ENCODE measurements at places on chromosomes 5 and 9.
A peak's percentile ranks its signal among the peaks of the same experiment; 100 is the strongest.

- no peak overlapping the region for H3K27ac ChIP-seq
- no peak for DNase-seq
- no peaks in the 10 kb centered on the region for H3K27me3 ChIP-seq
- H3K36me3 ChIP-seq = no peaks in the 10 kb centered on the region
- no peak overlapping the region for H3K4me3 ChIP-seq
These were observed 157.3 kb downstream of the SPOCK1 start for GRCh38 chr5:137341831-137342230.

DNA sequence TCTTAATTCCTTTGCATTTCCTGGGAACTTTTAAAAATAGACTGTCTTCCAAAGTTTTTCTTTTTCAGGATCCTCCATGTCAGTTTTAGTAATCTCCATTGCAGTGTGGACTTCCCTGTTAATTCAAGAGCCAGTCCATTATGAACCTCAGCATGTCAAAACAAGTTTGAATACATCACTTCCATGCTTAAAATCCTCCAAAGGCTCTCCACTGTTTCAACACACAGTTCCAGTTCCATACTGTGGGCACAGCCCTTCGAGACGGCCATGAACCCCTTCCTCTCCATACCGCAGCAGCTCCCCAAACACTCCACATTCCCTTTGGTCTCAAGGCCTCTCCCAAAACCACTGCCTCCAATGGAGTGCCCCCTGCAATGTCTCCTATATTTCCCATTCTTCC, 19.5 kb downstream of the LIFR start:
- H3K4me1 ChIP-seq = peaks cover 14% of the 10 kb centered on the region
- no peaks in the 10 kb centered on the region for H3K36me3 ChIP-seq
- DNase-seq = no peak

DNA sequence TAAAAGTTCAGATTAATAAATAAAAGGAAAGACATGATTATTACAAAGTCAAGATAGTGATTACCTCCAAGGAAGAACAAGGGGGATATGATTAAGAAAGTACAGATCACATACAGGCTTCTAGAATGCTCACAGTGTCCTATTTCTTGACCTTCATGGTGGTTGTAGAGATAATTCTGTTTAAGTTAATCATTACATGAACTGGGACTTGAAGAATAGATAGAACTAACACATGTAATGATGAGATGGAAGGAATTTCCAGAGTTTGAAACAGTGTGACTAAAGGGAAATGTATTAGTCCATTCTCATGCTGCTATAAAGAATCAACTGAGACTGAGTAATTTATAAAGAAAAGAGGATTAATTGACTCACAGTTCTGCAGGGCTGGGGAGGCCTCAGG, 72.7 kb downstream of the LURAP1L start:
- no peaks in the 10 kb centered on the region for H3K36me3 ChIP-seq
- no peaks in the 10 kb centered on the region for H3K4me1 ChIP-seq
- H3K27ac ChIP-seq = no peak overlapping the region
- no peak overlapping the region for H3K4me3 ChIP-seq
- no peak for DNase-seq
- H3K27me3 ChIP-seq = no peaks in the 10 kb centered on the region

DNA sequence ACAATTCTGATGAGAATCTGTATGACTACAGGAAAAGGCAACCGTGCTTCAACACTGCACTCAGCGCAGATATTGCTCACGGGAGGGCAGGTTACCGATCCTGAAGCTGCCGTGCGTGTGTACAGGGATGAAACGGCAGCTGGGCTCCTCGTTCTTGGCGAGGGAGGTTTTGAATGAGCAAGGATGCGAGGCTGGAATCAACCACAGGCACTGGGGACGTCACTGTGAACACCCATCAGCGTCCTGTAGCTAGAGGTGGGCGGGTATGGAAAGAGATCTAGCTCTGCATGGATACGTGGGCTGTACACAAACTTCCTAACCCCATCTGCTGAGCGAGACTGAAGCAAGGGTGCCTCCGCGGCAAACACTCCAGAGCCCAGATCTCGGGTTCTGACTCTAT, 84.3 kb upstream of the COL5A1 start:
- DNase-seq = no peak
- peaks cover 6% of the 10 kb centered on the region for H3K4me1 ChIP-seq
- no peaks in the 10 kb centered on the region for H3K27me3 ChIP-seq
- H3K36me3 ChIP-seq = no peaks in the 10 kb centered on the region

DNA sequence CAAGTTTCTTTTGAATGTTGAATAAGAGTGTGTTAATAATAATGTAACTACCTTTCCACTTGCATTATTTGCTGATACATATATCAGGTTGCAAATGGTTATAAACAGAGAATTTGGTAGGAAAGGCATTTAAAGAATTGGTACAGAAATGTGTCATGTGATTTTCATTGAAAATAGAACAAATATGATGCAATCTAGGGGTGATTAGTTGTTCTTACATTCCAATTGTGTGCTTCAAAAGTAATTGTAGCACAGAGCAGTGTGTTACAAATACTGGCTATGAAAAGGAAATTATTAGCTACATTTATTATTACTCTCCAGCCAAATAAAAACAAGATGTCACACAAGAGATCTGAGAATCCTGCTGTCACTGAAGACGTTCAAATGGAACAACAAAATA, 61.8 kb upstream of the PRDM9 start:
- no peaks in the 10 kb centered on the region for H3K4me1 ChIP-seq
- no peak overlapping the region for H3K27ac ChIP-seq
- H3K27me3 ChIP-seq = no peaks in the 10 kb centered on the region
- no peaks in the 10 kb centered on the region for H3K36me3 ChIP-seq
- no peak for DNase-seq

- H3K4me3 ChIP-seq = no peak overlapping the region
- H3K27ac ChIP-seq = no peak overlapping the region
- no peaks in the 10 kb centered on the region for H3K36me3 ChIP-seq
- no peaks in the 10 kb centered on the region for H3K27me3 ChIP-seq
These were observed 20.2 kb upstream of the SMIM15 start for GRCh38 chr5:61182449-61182848.

DNA sequence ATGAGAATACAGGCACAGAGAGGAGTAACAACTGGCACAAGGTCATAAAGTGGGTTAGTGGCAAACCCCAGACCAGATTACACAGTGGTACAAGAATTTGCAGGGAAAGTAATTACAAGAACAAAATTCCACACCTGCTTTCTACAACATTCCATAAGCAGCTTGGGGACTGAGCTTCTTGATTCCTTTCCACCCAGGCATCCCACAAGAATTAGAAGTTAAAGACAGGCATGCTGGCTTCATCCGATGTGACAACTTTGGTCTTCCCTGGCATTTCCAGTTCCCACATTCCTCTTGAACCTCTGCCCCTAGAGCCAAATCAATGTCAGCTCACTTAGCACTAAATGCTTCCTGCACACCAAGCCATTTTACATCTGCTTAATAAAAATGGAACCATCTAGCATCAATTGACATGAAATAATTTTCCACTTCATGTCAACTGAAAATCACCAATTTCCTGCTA, 435.8 kb upstream of the PAPPA start:
- no peak overlapping the region for H3K27ac ChIP-seq
- no peak overlapping the region for H3K4me3 ChIP-seq
- no peaks in the 10 kb centered on the region for H3K27me3 ChIP-seq
- DNase-seq = no peak

GRCh38 chr5:125198270-125198974, 452.0 kb upstream of the ZNF608 start:
- no peak overlapping the region for H3K4me3 ChIP-seq
- H3K4me1 ChIP-seq = peaks cover 6% of the 10 kb centered on the region
- no peaks in the 10 kb centered on the region for H3K27me3 ChIP-seq
- H3K27ac ChIP-seq = no peak overlapping the region
- peak; percentile 19 for DNase-seq
- H3K36me3 ChIP-seq = no peaks in the 10 kb centered on the region

DNA sequence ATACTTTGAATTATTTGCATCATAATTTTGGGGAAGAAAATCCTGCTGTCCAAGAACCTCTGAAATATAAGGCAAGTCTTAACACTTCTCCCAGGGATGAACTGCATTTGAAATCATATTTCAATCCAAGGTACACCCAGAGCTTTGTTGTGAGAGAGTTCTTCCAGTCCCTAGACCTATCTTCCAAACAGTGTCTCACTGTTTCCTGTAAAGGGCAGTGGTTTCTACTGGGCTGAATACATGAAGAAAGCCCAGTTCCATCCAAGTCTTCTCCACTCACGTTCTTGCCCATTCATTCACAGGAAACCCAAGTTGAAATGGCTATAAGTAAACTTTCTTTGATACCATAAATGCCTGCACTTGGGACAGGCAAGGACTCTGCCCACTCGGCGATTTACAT, 108.3 kb upstream of the LHFPL2 start:
- DNase-seq = no peak
- H3K36me3 ChIP-seq = no peaks in the 10 kb centered on the region
- H3K4me1 ChIP-seq = no peaks in the 10 kb centered on the region
- no peak overlapping the region for H3K27ac ChIP-seq

- peaks cover 5% of the 10 kb centered on the region for H3K4me1 ChIP-seq
- H3K27ac ChIP-seq = no peak overlapping the region
- no peak overlapping the region for H3K4me3 ChIP-seq
- H3K36me3 ChIP-seq = no peaks in the 10 kb centered on the region
- no peaks in the 10 kb centered on the region for H3K27me3 ChIP-seq
These were observed 1166.8 kb downstream of the MAT2B start for GRCh38 chr5:164672205-164672604.

GRCh38 chr9:19229595-19230354, 718 bp upstream of the DENND4C start:
- no peak for DNase-seq
- H3K4me1 ChIP-seq = peaks cover 39% of the 10 kb centered on the region
- H3K4me3 ChIP-seq = peak overlapping the region; percentile 84
- no peaks in the 10 kb centered on the region for H3K27me3 ChIP-seq

GRCh38 chr5:132821791-132822190, 8.7 kb downstream of the SHROOM1 start:
- H3K36me3 ChIP-seq = no peaks in the 10 kb centered on the region
- no peaks in the 10 kb centered on the region for H3K27me3 ChIP-seq
- no peaks in the 10 kb centered on the region for H3K4me1 ChIP-seq
- no peak overlapping the region for H3K27ac ChIP-seq
- DNase-seq = no peak
- H3K4me3 ChIP-seq = no peak overlapping the region

DNA sequence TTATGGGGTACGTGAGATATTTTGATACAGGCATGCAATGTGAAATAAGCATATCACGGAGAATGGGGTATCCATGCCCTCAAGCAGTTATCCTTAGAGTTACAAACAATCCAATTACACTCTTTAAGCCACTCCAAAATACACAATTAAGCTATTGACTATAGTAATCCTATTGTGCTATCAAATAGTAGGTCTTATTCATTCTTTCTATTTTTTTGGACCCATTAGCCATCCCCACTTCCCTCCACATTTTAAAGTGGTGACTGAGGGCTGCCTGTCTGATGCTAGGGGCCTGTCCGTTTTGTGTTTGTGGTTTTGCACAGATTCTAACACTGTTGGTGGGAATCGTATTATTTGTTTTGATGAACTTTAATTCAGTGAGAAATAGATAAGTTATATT, 129.7 kb upstream of the DHFR start:
- no peaks in the 10 kb centered on the region for H3K27me3 ChIP-seq
- H3K4me1 ChIP-seq = no peaks in the 10 kb centered on the region
- no peaks in the 10 kb centered on the region for H3K36me3 ChIP-seq
- no peak for DNase-seq
- no peak overlapping the region for H3K27ac ChIP-seq

- no peaks in the 10 kb centered on the region for H3K36me3 ChIP-seq
- H3K4me1 ChIP-seq = peaks cover 3% of the 10 kb centered on the region
- no peak overlapping the region for H3K4me3 ChIP-seq
- H3K27ac ChIP-seq = no peak overlapping the region
- no peak for DNase-seq
These were observed 5.8 kb upstream of the CARNMT1 start for GRCh38 chr9:75033791-75034473.

GRCh38 chr9:81239388-81239787, 450.0 kb downstream of the TLE1 start:
- H3K36me3 ChIP-seq = no peaks in the 10 kb centered on the region
- H3K4me3 ChIP-seq = no peak overlapping the region
- no peaks in the 10 kb centered on the region for H3K27me3 ChIP-seq
- DNase-seq = no peak
- H3K4me1 ChIP-seq = no peaks in the 10 kb centered on the region

GRCh38 chr5:95920822-95921221, 40.8 kb downstream of the ELL2 start:
- no peaks in the 10 kb centered on the region for H3K27me3 ChIP-seq
- peaks cover 61% of the 10 kb centered on the region for H3K4me1 ChIP-seq
- no peak overlapping the region for H3K27ac ChIP-seq
- no peak for DNase-seq
- no peak overlapping the region for H3K4me3 ChIP-seq

DNA sequence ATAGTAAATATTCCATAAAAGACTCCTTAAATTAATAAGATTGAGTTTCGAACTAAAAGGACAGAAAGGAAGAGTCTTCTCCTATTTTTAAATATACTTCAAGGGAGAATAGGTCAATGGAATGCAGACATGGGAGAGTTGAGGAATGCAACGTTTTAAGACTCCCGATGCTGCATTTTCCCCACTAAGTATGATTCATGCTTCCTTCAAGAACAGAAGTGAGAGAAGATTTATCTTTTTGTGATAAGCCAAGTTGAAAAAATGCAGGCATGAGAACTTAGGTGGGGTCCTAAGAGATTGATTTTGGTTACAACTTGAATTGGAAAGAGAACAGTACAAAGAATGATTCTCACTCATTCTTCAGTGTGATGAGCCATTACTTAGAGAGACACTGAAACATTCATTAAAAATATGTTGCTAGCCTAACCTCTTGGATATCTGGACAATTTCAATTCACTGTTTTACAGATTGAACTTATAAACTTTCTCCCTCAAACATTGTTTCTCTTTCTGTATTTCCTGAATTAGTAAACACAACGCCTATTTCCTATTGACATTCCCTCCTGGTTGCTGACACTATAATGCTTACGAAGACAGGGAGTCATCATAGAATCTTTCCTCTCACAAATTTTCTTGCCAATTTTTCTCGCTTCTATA, 1666.1 kb upstream of the WWC1 start:
- no peaks in the 10 kb centered on the region for H3K36me3 ChIP-seq
- H3K4me1 ChIP-seq = no peaks in the 10 kb centered on the region
- DNase-seq = no peak

DNA sequence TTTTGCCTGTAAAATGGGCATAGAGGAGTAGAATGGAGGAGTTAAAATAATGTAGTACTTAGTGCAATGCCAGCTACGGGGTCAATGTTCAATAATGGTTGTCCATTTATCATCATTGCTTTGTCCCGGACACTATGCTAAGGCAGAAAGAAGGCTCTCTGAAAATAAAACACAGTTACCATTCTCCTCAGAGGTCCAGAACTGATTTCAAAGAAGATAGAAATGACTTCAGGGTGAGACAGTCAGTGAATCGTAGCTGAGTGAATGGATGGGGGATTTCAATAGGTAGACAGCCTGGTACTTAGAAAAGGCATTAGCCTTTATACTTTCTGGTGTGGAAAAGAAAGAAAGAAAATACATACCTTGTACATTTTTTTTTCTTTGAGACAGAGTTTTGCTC, 1.2 kb upstream of the AK3 start:
- no peak for DNase-seq
- H3K4me1 ChIP-seq = peaks cover 14% of the 10 kb centered on the region
- H3K27ac ChIP-seq = peak overlapping the region; percentile 82
- H3K36me3 ChIP-seq = no peaks in the 10 kb centered on the region
- H3K4me3 ChIP-seq = no peak overlapping the region
- no peaks in the 10 kb centered on the region for H3K27me3 ChIP-seq

- H3K4me3 ChIP-seq = no peak overlapping the region
- no peaks in the 10 kb centered on the region for H3K27me3 ChIP-seq
- no peak for DNase-seq
- no peak overlapping the region for H3K27ac ChIP-seq
- no peaks in the 10 kb centered on the region for H3K4me1 ChIP-seq
These were observed 13.5 kb upstream of the DRD1 start for GRCh38 chr5:175457466-175457865.

All from thoracic aorta (tissue), 2 donors.